ENCODE measurements at places on chromosomes 11 and 22. TPM values are rescaled to one million over a fixed set of nuclear protein-coding genes. Genes with fewer than 3 reads are reported as not detected.

The WNT7B gene
- not detected for total RNA-seq

The TEX12 gene
- 0.46 TPM for total RNA-seq

The SUSD2 gene
- total RNA-seq, result 1.7 TPM

The A4GALT gene
- total RNA-seq, result not detected

The CNTF gene
- total RNA-seq, result 4.9 TPM

The OR8K5 gene
- total RNA-seq, result not detected

The OSM gene
- total RNA-seq, result 158 TPM

The CD6 gene
- total RNA-seq, result 440 TPM

The THRSP gene
- total RNA-seq, result not detected

All from naive thymus-derived CD4-positive, alpha-beta T cell (primary cell).